Adipocyte (in vitro differentiated cells): ENCODE measurements at places on chromosomes 1 and 21.

- no peak for DNase-seq
These were observed 15.8 kb downstream of the INPP5B start for GRCh38 chr1:37931102-37931360.

GRCh38 chr1:10415211-10415930 lies 14.9 kb upstream of the CENPS start:
- peak; percentile 78 for DNase-seq

DNA sequence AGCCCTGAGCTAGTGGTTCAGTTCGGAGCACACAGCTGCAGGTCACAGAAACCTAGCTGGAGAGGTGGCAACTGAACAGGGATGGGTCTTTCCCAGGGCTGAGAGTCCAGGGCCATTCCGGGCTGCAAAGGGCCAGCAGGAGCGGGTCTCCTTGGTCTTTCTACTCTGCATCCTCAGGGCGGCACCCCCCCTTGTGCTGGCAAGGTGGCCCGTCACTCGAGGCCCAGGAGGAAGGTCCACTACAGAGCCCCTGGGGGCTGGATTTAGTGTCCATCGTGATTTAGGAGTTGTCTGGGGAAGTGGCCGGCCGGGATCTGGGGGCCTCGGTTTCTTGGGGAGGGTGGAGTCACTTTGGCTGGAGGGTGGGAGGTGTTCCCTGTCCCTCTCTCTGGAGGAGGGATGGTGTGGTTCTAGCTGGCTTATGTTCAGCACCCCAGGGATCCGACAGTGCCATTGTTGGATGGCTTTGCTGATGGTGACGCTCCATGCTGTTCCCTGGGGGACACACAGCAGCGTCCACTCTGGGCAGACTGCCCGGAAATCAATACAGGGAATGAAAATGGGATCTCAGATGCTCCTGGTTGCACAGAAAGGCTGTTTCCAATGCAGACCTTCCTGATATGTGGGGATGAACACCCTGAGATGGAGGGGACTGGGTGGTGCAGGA lies 64.4 kb downstream of the UMODL1 start:
- no peak for DNase-seq

GRCh38 chr1:228198977-228199590 lies 8.8 kb upstream of the OBSCN start:
- peak; percentile 19 for DNase-seq

- no peak for DNase-seq
These were observed at the start of gene FASLG for GRCh38 chr1:172658871-172659453. Gene FASLG (plus strand): TSS chr1:172659103. CDS start chr1:172659202, 99 bp downstream.

GRCh38 chr1:33261344-33261743 lies 5.1 kb downstream of the ZNF362 start:
- DNase-seq, result no peak

DNA sequence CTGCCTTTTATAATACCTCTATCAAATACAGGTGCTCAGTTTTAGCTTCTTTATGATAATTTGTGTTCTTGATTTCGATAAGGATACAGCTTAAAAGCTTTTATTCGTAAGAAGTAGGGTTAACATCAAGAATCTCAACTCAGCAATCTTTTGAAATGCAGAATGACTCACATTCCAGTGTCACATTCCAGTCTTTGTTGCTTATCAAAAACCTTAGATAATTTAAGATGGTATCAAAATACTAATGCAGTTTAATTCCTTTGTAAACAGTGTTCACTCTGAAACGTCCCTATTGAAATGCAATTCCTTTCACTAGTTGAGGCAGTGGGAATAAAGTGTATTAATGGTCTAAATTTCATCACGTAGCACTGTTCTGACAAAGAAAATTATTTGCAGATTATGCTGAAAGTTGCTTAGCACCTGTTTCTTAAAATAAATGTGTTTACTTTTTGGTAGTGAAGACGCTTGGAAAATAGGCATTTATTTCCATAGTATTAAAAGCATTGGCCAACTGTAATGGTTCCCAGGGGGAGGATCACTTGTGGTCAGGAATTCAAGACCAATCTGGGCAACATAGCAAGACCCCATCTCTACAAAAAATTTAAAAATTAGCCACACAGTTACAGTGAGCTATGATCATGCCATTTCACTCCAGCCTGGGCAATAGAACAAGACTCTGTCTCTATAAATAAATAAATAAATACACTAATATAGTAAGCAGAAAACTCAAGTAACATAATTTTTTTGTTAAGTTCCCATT lies 10.1 kb upstream of the CNN3 start:
- DNase-seq, result peak; percentile 42

DNA sequence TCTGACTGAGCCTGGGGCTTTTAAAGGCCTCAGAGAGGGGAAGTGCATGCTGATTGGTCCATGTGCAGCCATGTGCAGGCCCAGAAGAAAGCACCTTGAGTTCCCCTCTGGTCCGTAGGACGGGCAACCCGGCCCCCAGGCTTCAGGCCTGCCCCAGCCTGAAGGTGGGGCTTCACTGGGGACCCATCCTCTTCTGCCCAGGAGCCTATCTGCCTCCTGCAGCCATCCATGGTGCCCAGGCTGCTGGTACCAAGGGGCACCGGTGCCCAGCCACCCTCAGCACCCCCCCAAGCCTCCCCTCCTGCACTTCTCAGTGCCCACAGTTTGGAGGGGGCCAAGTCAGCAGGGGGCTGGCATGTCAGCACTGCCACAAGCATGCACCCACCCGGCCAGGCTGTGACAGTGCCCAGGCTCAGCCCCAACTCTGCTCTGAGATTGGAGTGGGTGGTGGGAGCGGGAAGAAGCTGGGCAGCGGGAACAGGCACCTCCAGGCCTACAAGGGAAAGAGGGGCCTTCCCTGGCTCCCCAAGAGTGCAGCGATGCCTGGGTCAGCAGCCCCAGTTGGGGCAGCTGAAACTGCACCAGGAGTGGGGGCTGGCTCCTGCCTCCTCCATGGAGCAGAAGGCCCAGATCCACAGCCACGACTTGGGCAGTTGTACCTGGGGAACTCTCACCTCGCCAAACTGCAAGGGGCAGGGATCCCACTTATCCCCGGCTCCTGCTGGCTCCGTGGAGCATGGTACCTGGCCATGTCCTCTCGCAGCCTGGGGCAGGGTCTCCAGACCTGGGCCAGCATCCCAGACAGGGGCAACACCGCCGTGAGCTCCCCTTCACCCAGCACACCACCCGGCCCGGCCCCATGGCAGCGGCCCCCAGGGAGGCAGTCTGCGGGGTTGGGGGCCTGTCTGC lies 11.7 kb downstream of the COL6A2 start:
- no peak for DNase-seq

GRCh38 chr1:42845866-42846256 lies 552 bp upstream of the ZNF691 start:
- no peak for DNase-seq

DNA sequence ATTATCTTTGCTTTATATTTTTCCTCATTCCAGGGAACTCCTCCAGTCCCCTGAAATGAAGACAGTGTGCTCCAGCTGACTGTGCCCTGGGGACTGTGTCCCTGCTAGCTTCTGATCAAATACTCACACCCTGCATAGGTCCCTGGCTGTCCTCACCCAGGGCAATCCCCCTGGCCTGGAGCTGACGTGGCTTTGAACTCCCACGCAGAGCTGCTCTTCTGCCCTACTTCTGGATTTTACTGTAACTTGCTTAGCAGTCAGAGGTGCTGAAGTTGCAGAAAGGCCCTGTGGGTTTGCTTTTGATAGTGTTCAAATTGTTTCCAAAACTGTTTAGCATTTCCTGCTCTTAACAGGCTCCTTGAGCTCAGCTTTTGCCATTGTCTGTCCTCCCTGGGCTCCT lies 186.5 kb downstream of the FASLG start:
- DNase-seq, result peak; percentile 15

GRCh38 chr1:20829531-20829930 lies 42.4 kb upstream of the HP1BP3 start:
- DNase-seq, result peak; percentile 9

DNA sequence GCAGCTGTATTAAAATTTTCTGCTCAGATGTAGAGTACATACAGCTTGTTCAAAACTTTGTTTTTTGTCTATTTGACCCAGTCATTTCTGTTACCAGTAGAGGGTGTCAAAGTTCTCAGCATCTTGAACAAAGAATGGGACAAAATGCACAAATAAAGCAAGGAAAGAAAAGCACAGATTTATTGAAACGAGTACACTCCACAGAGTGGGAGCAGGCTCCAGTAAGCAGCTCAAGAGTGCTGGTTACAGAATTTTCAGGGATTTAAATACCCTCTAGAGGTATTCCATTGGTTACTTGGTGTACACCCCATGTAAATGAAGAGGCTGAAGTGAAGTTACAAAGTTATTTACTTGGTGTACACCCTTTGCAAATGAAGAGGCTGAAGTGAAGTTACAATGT lies 8.9 kb upstream of the PRMT6 start:
- DNase-seq, result no peak

DNA sequence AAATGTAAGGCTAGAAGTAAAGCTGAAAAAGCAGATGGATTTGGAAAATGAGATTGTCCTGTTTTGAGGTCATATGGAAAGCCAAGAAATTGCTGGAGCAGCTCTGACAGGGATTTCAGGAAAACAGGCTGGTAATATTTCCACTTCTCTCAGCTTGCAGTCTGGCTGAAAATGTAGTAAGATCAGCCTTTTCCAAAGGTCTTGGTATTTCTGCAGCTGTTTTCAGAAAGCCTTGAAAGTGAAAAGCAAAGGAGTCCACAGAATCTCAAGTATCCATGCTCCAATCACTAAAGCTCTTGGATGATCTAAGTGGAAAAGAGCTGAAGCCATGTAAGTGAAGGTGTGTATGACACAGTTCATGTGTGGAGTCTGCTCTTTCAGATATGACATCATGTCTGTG lies 41.6 kb upstream of the APOBEC4 start:
- no peak for DNase-seq

DNA sequence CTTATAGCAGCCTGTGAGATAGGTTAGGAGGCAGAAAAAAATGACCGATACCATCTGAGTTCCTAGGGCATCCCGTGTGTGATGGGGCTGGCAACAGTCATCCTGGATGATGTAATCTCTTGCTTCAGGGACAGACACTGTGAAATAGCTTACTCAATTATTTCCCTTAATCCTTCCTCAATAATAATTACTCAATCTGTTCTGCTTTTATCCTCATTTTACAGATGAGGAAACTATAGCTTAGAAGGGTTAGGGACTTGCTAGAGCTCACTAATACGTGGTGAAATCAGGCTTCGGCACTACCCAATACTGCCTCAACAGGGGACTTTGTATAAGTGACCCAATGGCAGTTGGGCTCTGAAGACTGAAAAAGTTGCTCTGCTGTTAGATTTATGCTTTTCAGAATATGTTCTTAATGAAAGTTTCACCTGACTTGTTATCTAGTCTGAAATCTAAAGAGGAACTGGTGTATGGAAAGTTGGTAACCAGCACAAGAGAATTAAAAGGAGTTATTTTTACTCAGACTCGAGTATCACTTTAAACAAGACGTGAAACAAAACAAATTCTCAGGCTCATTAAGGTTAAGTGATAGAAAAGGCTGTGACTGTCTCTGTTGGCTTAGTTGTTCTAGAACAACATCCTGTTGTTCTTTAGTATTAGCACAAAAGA lies 14.4 kb downstream of the CD55 start:
- no peak for DNase-seq

DNA sequence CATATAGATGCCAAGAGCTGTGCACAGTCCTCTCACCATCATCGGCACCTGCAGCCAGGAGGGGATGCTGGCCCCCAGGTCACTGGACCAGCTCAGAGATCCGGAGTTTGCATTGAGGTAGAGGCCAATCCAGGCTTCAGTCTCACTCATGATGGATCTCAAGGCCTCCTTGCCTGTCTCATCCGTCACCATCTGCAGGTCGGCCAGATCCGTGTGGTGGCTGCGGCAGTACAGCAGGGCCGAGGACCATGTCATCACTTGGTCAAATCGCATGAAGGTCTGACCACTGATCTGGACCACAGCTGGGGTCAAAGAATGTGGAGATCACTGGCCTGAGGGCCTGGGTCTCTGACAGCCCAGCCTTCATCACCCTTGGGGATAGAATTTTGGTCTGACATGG lies 6.6 kb downstream of the CLEC20A start:
- no peak for DNase-seq

GRCh38 chr1:195618287-195618686 lies 990.0 kb downstream of the KCNT2 start:
- no peak for DNase-seq

DNA sequence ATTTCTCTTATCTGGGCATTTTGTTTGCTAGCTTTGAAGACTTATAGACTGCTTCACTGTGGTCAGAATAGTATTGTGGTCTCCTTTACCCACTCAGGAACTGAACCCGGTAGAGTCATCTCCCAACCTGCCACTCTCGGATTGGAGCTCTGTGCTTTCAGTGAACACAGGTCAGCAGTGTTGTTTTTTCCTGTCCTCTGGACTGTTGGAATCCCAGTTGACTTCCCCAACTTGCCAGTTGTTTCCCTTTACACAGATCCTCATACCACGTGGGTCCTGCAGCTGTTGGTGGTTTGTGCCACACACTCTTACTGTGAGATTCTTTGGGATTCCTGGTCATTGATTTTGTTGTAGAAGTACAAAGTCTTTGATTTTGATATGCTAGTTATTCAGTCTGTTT lies 214.1 kb downstream of the DYRK1A start:
- DNase-seq, result no peak

- no peak for DNase-seq
These were observed 46.3 kb upstream of the IRF2BP2 start for GRCh38 chr1:234656070-234656895.

DNA sequence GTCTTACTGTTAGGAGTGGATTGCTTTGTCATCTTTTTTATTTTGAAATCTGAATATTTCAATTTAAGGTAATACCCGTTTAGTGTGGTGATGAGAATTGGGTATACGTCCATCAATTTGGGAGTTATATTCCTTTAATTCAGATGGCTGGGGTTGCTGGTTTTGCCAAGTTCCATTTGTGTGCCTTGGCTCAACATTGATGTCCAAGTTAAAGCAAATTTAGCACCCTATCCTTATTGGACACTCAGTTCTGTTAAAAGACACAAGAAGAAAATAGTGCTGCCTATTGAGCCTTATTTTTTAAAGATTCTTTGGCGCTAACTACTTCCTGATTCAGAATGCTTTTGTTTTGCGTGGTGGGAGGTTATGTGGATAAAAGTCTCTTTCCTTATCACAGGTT lies 40.6 kb downstream of the CAMTA1 start:
- no peak for DNase-seq

GRCh38 chr1:3359351-3359750 lies 95.1 kb upstream of the ARHGEF16 start:
- DNase-seq, result no peak

DNA sequence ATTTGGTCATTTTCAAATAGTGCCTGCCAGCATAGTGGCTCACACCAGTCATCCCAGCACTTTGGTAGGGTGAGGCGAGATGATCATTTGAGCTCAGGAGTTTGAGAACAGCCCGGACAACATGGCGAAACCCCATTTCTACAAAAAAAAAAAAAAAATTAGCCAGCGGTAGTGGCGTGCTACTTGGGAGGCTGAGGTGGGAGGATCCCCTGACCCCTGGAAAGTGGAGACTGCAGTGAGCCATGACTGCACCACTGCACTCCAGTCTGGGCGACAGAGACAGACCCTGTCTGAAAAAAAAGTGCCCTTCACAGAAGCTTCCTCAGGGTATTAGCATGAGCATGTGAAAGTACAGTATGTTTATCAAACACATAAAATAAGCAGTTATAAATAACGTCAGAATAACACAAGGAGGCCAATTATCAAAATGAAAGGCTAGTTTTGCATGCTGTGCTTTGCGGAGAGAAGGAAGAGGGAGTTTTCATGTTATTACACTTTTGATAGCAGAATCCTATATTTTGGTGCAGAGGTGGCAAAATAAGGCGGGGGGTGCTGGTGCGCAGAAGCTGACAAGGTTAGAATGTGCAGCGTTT lies 781 bp upstream of the METTL13 start:
- no peak for DNase-seq
